Kidney (tissue), 22 donors: ENCODE measurements at places on chromosomes 4 and X. TPM values are rescaled to one million over a fixed set of nuclear protein-coding genes. Genes with fewer than 3 reads are reported as not detected.

GRCh38 chr4:128268970-128269369 lies 18.6 kb downstream of the PGRMC2 start:
- no peak overlapping the region for H3K4me3 ChIP-seq
- H3K27me3 ChIP-seq, result no peaks in the 10 kb centered on the region
- H3K27ac ChIP-seq, result no peak overlapping the region
- no peaks in the 10 kb centered on the region for H3K36me3 ChIP-seq
- no peak for DNase-seq

The GRIA2 gene
- polyA plus RNA-seq, result 0.80 TPM

DNA sequence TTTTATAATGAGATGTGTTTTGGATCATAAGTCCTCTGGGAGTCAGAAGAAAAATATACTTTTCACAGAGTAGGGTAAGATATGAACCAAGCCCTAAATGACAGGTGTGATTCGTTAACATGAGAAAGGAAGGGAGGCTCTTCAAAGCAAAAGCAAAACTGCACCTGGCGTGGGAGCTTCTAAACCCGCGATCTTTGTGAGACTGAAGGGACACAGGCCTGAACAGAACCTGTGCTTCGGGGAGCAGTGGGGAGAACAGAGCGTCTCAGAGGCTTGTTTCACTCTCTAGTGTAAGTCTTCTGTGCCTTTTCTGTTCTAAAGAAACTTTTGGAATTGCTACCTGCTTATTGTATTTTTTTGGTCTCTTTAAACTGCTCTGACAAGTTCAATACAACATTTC lies 30.2 kb upstream of the CYP4V2 start:
- no peaks in the 10 kb centered on the region for H3K27me3 ChIP-seq
- no peak overlapping the region for H3K27ac ChIP-seq
- H3K36me3 ChIP-seq, result peaks cover 12% of the 10 kb centered on the region
- DNase-seq, result no peak
- H3K4me1 ChIP-seq, result no peaks in the 10 kb centered on the region

The ARSJ gene
- 3.6 TPM for polyA plus RNA-seq

DNA sequence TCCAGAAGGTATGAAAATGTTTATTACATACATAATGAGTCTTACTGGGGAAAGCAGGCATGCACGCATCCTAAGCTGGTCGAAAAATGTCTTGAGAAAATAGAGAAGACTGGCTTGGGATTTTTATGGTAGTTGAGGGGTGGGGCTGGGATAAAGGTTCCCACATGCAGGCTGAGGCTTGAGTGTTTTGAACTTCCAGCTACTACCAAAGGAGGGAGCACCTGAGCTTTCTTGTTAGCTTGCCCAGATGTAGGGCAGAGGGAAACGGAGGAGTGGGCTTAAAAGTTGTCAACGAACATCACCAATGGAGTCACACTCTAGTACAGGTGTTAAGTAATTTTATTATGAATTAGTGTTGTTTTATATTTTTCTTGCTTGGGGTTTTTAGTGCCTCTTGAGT lies 39.6 kb upstream of the SRPX start:
- H3K27ac ChIP-seq, result no peak overlapping the region
- H3K4me1 ChIP-seq, result no peaks in the 10 kb centered on the region
- H3K27me3 ChIP-seq, result no peaks in the 10 kb centered on the region
- DNase-seq, result no peak
- no peak overlapping the region for H3K4me3 ChIP-seq

The EFHC2 gene
- polyA plus RNA-seq, result 1.6 TPM

DNA sequence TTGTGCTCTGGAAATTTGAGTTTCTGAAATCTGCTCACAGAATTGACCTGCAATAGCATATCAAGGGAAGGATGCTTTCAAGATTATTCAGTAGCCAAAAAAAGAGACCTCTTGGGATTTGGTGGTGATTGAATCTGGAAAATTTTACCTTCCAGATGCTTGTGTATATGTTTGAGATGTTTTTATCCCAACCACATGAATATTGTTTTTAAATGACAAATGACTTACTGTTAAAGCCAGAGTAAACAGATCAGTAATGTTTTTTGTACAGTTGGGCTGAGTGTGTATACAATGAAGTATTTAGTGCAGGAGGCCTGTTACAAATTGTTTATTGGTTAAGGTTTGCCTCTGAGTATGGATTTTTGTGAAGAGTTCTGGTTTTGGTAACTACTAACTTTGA lies 126.5 kb downstream of the CBR4 start:
- no peaks in the 10 kb centered on the region for H3K27me3 ChIP-seq
- no peak for DNase-seq
- peaks cover 6% of the 10 kb centered on the region for H3K4me1 ChIP-seq
- H3K4me3 ChIP-seq, result no peak overlapping the region
- H3K27ac ChIP-seq, result no peak overlapping the region

GRCh38 chr4:144556636-144557035 lies 89.3 kb upstream of the HHIP start:
- no peaks in the 10 kb centered on the region for H3K36me3 ChIP-seq
- H3K27ac ChIP-seq, result no peak overlapping the region
- DNase-seq, result no peak
- no peaks in the 10 kb centered on the region for H3K27me3 ChIP-seq
- H3K4me3 ChIP-seq, result no peak overlapping the region

The TXK gene
- 0.26 TPM for polyA plus RNA-seq

The PNCK gene
- polyA plus RNA-seq, result 5.5 TPM

The ERVMER34-1 gene
- 4.2 TPM for polyA plus RNA-seq

The GLUD2 gene
- 3.2 TPM for polyA plus RNA-seq

The MAGEB10 gene
- not detected for polyA plus RNA-seq

The FABP2 gene
- polyA plus RNA-seq, result not detected

- no peak overlapping the region for H3K27ac ChIP-seq
- no peaks in the 10 kb centered on the region for H3K4me1 ChIP-seq
- no peaks in the 10 kb centered on the region for H3K27me3 ChIP-seq
Observed at GRCh38 chr4:153365003-153365402, 20.5 kb downstream of the MND1 start.
